ENCODE measurements at places on chromosomes 4 and X. TPM values are rescaled to one million over a fixed set of nuclear protein-coding genes. Genes with fewer than 3 reads are reported as not detected.

SYNPO2 gene
- 2.1 TPM for total RNA-seq

CCDC110 gene
- total RNA-seq = 11.4 TPM

MAGEB17 gene
- 0.79 TPM for total RNA-seq

RHOXF2 gene
- 0.19 TPM for total RNA-seq

DCAF8L1 gene
- total RNA-seq = not detected

VCX gene
- total RNA-seq = not detected

Measured in pancreas (tissue), 10 donors.